ENCODE measurements at places on chromosomes 2 and 18.
A peak's percentile ranks its signal among the peaks of the same experiment; 100 is the strongest.

- H3K27me3 ChIP-seq = no peaks in the 10 kb centered on the region
- H3K4me3 ChIP-seq = no peak overlapping the region
- H3K27ac ChIP-seq = no peak overlapping the region
- no peak for DNase-seq
- peaks cover 22% of the 10 kb centered on the region for H3K4me1 ChIP-seq
These were observed 255.4 kb downstream of the ALPK2 start for GRCh38 chr18:58373481-58373880.

DNA sequence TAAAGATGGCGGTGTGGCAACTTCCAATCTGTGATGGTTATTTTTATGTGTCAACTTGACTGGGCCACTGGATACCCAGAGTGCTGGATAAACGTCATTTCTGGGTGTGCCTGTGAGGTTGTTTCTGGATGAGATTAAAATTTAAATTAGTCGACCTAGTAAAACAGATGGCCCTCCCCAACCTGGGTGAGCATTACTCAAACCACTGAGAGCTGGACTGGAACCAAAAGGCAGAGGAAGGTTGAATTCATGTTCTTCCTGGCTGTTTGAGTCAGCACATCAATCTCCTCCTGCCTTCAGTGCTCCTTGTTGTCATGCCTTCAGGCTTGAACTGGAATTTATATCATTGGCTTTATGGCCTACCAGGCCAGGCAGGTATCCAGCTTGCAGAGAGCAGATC, 190.8 kb upstream of the RGPD4 start:
- H3K4me3 ChIP-seq = no peak overlapping the region
- no peaks in the 10 kb centered on the region for H3K4me1 ChIP-seq
- no peak for DNase-seq
- H3K27me3 ChIP-seq = no peaks in the 10 kb centered on the region
- H3K27ac ChIP-seq = no peak overlapping the region

- peaks cover 18% of the 10 kb centered on the region for H3K4me1 ChIP-seq
- H3K4me3 ChIP-seq = peak overlapping the region; percentile 2
- no peak for DNase-seq
- peaks cover 2% of the 10 kb centered on the region for H3K36me3 ChIP-seq
- H3K27ac ChIP-seq = no peak overlapping the region
These were observed 2.7 kb upstream of the ZC3H8 start for GRCh38 chr2:112257575-112257974.

DNA sequence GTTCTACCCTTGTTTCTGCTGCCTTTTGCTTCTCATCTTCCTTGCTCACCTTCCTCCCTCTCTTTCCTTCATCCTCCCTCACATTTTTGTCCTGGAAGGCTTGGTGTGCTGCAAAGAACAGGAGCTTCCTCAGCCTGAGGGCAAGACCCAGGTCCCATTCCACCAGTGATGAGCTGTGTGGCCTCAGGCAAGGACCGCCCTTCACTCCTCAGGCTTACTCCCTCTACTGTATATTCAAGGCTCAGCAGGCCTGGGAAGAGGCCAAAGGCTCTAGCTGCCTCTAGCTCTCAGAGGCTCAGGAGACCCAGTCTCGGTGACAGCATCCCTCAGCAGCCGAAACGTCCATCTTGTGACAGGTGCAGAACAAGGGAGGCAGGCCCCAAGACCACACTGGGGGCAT, 97.5 kb downstream of the MRO start:
- peaks cover 18% of the 10 kb centered on the region for H3K4me1 ChIP-seq
- peaks cover 13% of the 10 kb centered on the region for H3K36me3 ChIP-seq
- DNase-seq = no peak
- no peak overlapping the region for H3K4me3 ChIP-seq
- H3K27me3 ChIP-seq = no peaks in the 10 kb centered on the region

DNA sequence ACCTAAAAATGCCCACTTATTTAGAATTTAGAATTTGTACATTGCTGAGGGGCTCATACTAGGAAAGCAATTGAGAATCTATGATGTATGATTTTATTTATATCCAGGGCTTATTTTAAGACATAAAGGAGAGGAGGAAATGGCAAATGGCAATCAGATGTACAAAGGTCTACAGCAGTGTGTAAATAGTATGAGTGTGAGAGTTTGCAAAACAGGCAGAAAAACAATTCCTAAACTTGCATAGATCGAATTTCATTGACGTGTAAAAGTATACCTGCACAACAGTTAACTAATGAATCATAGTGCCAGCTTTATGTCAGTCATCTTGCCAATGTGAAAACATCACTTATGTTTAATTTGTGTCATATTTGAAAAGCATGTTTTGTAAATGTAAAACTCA, 718.7 kb upstream of the GCFC2 start:
- no peaks in the 10 kb centered on the region for H3K4me1 ChIP-seq
- no peaks in the 10 kb centered on the region for H3K27me3 ChIP-seq
- H3K36me3 ChIP-seq = no peaks in the 10 kb centered on the region

- H3K27ac ChIP-seq = no peak overlapping the region
- no peaks in the 10 kb centered on the region for H3K4me1 ChIP-seq
These were observed 82.0 kb upstream of the IL1R2 start for GRCh38 chr2:101909760-101910159.
